ENCODE measurements at places on chromosomes 13 and 19.

DNA sequence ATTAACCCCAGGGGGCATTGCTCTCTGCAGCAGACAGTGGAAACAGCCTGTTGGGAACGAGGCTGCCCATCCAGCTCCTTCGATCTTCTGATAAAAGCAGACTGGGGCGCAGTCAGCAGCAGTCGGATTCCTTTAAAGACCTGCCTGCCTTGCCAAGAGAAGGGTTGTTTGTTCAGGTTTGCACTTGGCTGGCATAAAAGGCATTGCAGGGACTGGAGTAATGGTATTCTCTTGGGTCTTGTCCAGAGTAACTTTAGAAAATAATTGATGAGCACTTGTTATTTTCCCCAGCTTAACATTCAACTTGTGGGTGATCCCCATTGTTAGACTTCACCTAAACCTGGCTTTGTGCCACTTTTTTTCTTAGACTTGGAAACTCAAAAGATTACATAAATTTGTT, 67.3 kb upstream of the SLC10A2 start:
- DNase-seq, result no peak

DNA sequence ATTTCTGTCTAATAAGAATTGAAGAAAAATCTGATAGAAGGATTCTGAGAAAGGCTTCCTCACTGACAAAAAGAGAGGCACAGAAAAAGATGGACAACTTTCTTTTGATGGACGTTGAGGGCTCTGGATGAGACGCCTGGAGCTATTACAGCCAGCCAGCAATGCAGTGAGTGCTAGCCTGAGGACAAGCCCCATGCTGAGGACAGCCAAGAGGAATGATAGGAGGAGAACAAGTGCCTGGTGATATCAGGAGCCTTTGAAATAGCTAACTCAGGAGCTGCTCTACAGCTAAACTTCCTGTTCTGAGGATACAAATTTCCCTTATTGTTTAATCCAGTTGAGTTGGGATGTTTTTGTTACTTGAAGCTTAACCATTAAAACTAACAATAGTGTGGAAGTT, 212.3 kb downstream of the COG6 start:
- no peak for DNase-seq

GRCh38 chr13:20461860-20462532, 63.7 kb downstream of the CRYL1 start:
- DNase-seq, result no peak

GRCh38 chr19:51521781-51522180, 9.7 kb downstream of the SIGLEC6 start:
- DNase-seq, result no peak

DNA sequence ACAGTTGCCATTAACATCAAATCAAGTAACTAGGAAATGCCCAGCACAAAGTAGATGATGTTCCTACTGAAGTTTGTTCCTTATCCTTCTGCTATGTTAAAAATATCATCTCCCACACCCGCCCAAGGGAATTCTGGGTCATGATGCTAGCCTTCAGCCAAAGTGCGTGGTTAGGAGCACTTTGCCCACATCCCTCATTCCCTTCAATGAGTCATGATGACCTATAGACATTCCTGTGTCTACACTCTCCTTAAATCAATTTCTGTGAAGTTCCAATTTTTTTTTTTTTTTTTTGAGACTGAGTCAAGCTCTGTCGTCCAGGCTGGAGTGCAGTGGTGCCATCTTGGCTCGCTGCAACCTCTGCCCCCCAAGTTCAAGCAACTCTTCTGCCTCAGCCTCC, 17.0 kb downstream of the RXFP2 start:
- DNase-seq, result peak; percentile 90

GRCh38 chr19:20423381-20424197, 142.0 kb downstream of the ZNF737 start:
- no peak for DNase-seq

DNA sequence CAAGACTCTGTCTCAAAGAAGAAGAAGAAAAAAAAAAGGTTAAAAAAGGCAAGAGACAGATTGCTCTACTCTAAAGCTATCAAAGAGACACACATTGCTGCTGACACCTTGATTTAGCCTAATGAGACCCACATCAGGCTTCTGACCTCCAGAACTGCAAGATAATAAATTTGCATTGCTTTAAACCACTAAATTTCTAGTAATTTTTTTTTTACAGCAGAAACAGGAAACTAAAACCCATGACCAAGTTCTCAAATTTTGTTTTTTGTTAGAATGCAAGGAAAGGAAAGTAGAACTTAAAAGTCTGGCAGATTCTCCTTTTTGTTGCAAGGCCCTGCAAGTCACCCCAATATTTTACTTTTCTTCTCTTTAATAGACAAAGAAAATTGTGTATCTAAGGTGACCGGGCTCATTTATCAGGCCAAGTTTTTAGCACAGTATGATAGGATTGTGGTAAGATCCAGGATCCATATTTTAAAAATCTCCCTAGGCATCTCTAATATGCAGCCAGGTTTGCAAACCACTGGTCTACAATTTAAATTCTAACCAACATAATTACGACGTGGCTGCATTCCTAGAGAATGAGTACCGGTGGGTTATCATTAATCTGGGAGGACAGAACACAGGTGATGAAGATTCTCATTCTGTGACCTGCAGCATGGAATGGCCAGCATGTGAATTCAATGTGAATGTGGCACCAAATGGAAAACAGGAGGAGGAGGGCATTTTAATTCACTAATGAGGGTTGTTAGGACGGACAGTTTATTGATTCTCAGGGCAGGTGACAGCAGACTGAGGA, 56.7 kb upstream of the MED4 start:
- no peak for DNase-seq

DNA sequence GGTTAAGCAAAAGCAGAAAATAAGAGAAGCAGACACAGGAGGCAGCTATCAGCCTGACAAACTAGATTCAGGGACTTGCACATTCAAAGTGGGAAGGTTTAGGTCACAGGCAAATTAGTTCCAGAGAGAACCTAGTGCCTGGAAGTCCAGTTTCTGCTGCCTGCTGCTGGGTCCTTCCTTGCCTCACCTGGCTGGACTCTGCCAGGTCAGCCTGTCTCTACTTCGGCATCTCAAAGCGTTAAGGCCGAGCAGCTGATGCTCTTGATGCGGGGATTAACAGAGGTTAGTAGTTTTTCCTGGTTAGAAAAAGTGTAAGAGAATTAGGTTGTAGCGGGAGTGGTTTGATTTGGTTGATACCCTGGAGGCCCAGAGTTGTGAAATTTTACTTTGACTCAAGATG, 52.0 kb downstream of the KLF5 start:
- no peak for DNase-seq

DNA sequence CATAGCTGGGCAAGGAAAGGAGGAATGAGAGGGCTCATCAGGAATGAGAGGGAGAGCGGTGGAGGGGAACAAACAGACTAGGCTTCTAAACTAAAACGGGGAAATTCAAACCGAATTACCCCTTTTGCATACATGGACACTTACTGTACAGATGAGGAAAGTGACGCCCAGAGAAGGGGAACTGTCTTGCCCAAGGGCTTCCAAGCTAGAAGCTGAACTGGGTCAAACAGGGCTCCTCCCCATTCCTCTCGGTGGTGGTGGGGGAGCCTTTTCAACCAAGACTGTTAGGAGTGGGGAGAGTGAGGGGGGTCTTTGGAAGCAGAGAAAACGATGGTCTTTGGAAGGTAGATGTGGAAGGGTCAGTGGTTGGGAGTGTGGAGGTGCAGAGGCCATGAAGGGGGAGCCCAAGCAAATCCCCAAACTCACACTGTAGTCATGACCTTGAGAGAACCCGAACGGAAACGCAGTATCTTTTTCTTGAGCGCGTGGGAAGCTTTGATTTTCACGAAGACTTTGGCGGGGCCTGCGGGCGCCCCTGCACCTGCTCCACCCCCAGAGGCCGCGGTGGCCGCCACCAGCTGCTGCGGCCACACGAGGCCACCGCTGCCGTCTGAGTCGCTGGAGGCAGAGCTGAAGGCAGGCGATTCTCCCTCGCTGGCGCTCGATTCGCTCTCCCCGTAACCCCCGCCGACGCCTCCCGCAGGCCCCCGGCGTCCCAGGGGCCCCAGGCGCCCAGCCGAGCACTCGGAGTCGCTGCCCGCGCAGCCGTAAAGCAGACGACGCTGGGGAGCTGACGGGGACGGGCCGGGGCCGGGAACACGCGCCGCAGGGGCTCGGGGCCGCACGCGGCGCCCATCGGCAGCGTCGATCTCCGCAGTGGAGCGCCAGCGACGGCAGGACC, 12.3 kb upstream of the GNG8 start:
- DNase-seq, result no peak

DNA sequence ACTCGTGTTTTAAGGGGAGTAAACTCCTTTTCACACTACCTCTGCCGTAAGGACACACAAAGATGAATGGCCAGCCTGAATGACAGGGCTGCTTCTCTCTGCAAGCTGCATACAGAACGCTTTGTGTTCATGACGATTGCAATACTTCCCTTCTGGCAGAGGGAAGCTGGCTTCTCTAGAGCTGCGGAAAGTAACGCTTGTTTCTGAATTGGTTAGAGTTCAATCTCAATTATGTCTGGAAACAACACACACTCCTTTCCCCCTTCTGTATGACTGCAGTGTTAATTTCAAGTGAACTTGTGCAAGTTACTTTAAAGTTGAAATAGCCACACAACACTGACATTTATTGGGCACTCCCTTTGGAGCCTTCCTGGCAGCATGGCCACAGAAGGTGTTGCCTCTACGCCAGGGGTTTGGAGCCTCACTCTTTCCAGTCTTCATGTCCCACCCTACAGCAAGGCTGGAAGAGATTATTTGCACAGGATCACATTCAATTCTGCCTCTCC, 242.6 kb downstream of the NDFIP2 start:
- DNase-seq, result no peak

GRCh38 chr19:37078717-37079032, 442 bp downstream of the ZNF420 start:
- no peak for DNase-seq

GRCh38 chr19:50797781-50798658, 7.8 kb downstream of the ACP4 start:
- no peak for DNase-seq

DNA sequence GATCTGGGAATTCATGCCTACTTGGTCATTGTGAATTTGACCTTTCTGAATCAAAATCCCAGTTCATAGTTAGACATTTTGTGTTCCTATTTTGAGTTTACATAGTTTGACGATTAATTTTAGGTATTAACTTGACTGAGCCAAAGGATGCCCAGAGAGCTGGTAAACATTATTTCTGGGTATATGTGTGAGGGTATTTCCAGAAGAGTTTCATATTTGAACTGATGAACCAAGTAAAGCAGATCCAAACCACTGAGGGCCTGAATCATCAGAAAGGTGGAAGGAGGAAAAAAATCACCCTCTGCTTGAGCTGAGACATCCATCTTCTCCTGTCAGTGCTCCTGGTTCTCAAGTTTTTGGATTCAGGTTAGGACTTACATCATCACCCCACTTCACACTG, 116.6 kb downstream of the CYSLTR2 start:
- no peak for DNase-seq

GRCh38 chr13:100461309-100462030, 127.1 kb downstream of the GGACT start:
- DNase-seq, result no peak

DNA sequence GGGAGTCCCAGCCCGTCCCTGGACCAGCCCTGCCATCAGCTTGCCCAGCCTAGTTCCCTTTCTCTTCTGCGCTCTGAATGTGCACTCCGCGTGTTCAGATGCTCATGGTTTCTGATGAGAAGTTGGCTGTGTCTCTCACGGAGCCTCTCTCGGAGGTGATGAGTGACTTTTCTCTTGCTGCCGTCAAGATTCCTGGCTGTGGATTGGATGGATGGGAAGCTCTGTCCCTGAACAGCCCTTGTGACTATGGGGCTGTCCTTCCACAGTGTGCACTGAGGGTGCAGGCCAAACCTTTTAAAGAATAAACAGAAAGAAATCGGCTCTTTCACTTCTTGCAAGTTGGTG, 24.4 kb downstream of the WTIP start:
- DNase-seq, result no peak

DNA sequence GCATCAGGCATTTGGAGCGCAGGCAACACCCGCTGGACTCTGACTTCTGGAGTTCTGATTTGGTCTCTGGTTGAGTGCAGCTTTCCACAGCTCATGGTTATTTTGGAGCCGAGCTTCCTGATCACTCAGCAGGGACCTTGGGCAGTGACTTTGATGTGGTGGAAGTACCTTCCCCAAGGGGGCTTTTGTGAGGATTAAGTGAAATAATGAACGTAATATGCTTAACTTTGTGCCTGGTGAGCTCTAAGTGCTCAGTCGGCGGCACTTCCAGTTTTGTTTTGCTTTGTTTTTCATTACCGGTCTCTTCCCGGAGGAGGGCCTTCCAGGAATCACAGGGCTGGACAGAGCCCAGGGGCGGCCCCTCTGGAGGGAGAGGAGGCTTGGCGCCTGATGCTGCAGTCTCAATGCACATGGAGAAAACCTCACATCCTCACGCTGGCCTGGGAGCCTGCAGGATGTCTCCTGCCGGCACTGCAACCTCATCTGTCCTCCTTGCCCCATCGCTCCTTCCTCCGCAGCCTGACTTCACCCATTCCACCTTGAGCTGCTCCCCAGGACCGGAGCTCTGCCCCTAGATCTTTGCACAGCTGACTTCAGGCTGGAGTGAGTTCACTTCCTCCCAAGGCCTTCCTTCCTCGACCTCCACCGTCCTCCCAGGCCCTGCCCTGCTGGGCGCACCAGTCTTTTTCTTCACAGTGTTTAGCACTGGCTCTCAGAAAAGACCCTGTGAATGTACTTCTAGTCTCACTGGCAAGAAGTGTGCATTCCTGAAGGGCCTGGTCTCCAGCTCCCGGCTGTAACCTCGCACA, 1.5 kb downstream of the PLEKHF1 start:
- DNase-seq, result no peak

DNA sequence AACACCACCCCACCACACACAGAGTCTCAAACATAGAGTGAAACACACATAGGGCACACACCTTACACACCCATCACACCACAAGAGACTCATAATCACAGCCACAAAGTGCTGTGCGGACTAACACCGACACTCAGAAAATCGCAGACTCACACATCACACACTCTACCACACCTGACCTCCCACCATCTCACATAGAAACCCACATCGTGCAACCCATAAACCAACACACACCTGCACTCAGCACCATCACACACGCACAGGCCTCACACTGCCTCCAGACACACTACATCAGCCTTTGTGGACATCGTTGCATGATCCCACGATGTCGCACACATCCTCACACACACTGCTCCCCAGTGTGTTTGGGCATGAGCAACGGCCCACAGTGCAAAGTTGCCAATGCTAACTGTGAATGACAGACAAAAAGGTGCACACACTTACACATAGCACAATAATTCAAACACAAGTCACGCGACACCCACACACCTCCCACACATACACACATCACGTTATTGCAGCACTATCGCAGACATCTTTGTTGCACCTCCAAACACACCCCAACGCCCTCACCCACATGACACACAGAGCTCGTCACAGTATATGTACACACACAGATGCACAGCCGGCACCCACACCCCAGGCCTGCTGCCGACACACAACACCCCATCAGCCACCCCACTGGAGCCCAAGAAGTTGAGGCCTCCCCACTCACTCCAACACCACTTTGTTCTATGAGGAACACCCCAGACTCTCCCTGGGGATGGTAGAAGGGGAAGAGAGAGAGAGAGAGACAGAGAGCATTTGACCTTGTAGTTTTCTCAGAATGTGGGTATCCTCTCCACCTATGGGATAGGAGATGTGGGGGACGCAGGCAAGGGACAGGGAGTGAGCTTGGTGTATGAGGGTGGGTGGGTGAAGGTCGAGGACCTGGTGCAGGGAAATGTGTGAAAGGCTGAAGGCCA, 1.2 kb upstream of the ATP1A3 start:
- no peak for DNase-seq
